GM12864 (cell line): ENCODE measurements at places on chromosomes 4 and X.

GRCh38 chr4:70703619-70704214, 15.4 kb downstream of the UTP3 start:
- DNase-seq = no peak

GRCh38 chr4:561426-561825, 14.7 kb downstream of the TMEM271 start:
- no peak for DNase-seq

GRCh38 chr4:24476282-24476681, 108.1 kb downstream of the DHX15 start:
- no peak for DNase-seq

DNA sequence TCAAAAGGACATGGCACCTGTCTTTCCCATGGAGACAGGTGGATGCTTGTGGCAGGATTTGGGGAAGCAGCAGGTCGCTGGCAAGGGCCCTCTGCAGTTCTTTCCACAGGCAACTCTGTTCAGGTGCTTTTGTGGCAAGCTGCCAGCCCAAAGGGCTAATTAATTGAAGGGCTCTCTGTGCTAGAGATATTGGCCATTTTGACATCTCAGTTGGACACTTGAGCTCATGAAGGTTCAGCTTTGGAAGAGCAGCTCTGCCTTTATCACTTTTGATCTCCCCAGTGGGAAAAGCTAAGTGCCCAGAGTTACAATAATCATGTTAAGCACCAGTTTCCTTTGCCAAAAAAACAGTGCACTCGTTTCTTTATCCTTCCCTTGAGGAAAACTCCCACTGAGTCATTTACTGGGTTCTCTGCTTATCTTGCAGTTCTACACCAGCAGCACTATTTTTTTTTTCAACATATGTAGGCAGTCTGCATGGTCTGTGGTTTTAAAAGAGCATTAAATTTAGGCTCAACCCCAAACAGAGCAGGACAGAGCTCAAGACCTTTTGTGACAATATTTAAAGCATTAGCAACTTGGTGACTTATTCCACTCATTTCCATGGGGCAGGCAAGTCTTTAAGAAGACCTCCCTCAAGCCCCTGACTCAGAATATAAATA, 336.4 kb upstream of the RASGEF1B start:
- DNase-seq = no peak

DNA sequence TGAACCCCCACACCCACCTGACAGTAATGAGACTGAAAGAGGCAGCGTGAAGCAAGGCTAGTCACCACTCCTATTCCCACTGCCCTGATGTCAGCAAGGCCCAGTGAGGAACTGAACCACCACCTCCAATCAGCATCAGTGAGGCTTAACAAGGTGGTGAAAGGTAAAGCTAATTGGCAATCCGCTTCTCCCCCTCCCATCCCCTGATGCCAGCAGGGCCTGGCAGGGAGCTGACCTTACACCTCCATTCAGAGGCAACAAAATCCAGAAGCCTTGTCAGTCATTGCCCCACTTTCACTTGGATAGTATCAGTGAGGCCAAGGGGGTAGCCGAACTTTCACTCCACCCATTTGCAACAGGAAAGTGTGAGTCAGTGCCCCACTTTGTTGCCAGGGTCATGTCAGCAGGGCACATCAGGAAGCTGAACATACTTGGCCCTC, 60.8 kb downstream of the AWAT2 start:
- no peak for DNase-seq

DNA sequence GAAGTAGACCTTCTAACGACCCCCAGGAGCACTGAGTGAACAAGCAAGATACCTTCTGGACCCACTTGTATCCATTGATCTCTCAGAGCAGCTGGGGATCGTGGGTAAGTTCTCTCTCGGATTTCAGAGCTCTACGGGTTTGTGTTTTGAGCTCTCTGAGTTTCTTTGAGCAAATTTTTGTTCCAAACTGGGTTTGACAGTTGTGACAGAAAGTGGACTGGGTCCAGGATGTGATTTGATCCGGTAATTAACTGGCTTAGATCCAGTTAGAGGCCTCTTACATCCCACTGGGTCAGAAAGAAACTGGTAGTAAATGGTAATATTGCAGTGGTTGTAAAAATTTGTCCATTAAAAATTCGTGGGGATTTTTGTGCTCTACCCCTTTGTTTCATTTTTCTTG, 459.2 kb downstream of the INPP4B start:
- no peak for DNase-seq

DNA sequence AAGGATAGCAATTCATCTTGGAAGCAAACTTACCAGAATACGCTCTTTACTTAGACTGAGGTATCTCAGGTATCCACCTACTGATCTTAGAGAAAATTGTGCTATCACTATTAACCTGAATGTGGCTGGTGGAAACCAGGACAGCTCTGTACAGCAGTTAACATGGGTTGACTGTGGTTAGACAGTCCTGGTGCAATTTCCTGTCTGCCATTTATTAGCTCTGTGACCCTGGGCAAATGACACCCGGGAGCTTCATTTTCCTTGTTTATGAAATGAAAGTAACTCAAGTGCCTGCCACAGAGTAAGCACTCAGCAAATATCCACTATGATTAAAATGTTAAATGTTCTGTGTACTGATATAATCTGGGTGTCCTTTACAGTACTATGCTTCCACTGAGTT, 60.0 kb downstream of the SMC1A start:
- no peak for DNase-seq

GRCh38 chr4:13777341-13777740, 149.8 kb upstream of the BOD1L1 start:
- DNase-seq = no peak

DNA sequence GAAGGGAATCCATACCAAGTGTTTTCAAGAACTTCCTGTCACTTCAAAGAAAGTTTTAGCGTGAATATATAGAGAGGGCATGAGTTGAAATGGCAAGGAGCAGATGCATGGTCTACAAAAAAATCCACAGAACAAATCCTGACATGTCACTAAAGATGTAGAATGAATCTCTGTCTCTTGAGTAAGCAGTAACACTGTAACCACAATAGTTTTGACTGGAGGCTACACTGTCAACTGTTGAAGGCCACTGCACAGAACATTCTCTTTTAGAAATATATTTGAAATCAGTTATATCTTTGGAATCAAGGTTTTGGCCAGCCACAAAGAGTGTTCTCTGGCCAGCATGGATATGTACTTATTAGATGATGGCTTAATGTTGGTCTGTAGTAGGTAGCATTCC, 83.8 kb downstream of the VCX3B start:
- no peak for DNase-seq

GRCh38 chr4:8552581-8553205, 27.5 kb upstream of the GPR78 start:
- DNase-seq = no peak

DNA sequence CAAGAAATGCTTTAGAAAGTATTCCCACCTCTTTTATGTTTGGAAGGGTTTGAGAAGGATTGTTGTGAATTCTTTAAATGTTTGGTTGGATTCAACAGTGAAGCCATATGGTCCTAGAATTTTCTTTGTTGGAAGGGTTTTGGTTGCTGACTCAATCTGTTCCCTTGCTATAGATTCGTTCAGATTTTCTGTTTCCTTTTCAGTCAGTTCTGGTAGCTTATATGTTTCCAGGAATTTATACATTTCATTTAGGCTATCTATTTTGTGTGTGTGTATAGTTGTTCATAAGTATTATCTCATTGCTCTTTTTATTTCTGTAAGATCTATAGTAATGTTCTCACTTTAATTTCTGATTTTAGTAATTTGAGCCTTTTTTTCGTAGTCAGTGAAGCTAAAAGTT, 114.4 kb downstream of the MSN start:
- DNase-seq = no peak

GRCh38 chrX:112654871-112655270, 24.9 kb downstream of the LHFPL1 start:
- DNase-seq = no peak

- DNase-seq = no peak
These were observed 25.2 kb downstream of the HTRA3 start for GRCh38 chr4:8294775-8295174.

- DNase-seq = no peak
These were observed at the start of gene FGF16 for GRCh38 chrX:77446908-77447652. TSS of gene FGF16 (plus strand) at chrX:77447389. CDS start at chrX:77447675, 286 bp downstream.

- no peak for DNase-seq
These were observed 49.8 kb downstream of the SCLT1 start for GRCh38 chr4:129043523-129043922.

- DNase-seq = no peak
These were observed 43.4 kb downstream of the MED28 start for GRCh38 chr4:17657849-17658248.

GRCh38 chr4:30792601-30793000, 72.4 kb downstream of the PCDH7 start:
- no peak for DNase-seq

DNA sequence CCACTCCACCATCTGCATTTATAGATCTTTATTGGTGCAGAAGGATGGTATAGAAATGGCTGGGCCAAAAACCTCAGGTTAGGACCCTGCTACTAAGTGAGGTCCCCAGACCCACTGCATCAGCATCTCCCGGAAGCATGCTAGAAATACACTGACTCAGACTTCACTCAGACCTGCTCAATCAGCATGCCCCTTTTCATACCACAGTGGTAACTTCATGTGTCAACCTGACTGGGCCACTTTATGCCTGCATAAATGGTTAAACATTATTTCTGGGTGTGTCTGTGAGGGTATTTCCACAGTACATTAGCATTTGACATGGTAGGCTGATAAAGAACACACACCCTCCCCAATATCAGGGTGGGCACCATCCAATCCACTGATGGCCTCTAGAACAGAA, 118.6 kb upstream of the VCX3B start:
- DNase-seq = no peak

DNA sequence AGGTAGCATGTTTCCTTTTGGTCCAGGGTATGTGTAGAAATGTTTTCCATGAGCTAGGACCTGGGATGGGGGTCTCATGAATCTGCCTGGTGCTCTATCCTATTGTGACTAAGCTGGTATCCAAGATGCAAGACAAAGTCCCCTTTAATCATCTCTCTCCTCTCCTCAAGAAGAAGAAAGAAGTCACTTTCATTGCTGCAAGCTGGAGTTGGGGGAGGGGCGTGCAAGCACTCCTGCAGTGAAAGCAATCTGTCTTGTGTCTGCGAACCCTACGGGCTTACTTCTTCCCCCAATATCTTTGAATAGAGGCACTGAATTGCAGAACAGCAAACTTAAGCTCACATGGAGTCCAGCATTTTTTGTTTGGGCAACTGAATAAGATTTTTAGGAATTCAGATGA, 27.2 kb upstream of the GRPR start:
- no peak for DNase-seq
